ENCODE measurements at places on chromosomes 5 and 9.

GRCh38 chr5:126182971-126183695, 240.1 kb upstream of the GRAMD2B start:
- DNase-seq = no peak

- DNase-seq = peak; percentile 59
These were observed at the start of gene RNF180 for GRCh38 chr5:64165500-64166200. Gene RNF180 (plus strand): TSS chr5:64165843. CDS start chr5:64200808, 34,965 bp downstream.

DNA sequence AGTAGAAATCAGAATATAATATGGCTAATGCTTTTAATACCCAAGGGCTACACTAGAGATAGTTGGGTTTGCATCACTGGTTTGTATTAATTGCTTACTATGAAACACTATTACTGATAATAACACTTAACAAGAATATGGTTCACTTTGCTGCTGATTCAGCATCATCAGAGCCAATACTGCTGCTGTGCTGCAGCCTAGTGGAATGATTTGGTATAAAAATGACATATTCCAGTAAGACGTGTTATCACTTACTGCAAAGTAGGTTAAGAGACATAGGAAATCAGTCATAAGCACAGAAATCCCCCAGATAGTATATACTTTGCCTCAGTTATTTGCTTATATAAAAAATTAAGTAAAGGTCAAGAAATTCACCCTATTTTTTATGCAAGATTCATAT, 2.8 kb downstream of the CDH10 start:
- peak; percentile 51 for DNase-seq

DNA sequence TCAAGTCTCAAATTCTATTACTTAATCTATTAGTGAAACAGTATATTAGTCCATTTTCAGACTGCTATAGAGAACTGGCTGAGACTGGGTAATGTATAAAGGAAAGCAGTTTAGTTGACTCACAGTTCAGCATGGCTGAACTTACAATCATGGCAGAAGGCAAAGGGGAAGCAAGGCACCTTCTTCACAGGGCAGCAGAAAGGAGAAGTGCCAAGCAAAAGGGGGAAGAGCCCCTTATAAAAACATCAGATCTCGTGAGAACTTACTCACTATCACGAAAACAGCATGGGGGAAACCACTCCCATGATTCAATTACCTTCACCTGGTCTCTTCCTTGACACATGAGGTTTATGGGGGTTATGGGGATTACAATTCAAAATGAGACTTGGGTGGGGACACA, 67.9 kb upstream of the CHSY3 start:
- DNase-seq = no peak

- DNase-seq = peak; percentile 53
These were observed 25.1 kb downstream of the TRIO start for GRCh38 chr5:14168144-14168792.

GRCh38 chr5:134267366-134268018, 41.6 kb upstream of the PPP2CA start:
- DNase-seq = peak; percentile 55

GRCh38 chr9:130144703-130145102, 27.5 kb upstream of the NCS1 start:
- DNase-seq = no peak

GRCh38 chr5:134969166-134969565, 1.5 kb downstream of the CATSPER3 start:
- no peak for DNase-seq

DNA sequence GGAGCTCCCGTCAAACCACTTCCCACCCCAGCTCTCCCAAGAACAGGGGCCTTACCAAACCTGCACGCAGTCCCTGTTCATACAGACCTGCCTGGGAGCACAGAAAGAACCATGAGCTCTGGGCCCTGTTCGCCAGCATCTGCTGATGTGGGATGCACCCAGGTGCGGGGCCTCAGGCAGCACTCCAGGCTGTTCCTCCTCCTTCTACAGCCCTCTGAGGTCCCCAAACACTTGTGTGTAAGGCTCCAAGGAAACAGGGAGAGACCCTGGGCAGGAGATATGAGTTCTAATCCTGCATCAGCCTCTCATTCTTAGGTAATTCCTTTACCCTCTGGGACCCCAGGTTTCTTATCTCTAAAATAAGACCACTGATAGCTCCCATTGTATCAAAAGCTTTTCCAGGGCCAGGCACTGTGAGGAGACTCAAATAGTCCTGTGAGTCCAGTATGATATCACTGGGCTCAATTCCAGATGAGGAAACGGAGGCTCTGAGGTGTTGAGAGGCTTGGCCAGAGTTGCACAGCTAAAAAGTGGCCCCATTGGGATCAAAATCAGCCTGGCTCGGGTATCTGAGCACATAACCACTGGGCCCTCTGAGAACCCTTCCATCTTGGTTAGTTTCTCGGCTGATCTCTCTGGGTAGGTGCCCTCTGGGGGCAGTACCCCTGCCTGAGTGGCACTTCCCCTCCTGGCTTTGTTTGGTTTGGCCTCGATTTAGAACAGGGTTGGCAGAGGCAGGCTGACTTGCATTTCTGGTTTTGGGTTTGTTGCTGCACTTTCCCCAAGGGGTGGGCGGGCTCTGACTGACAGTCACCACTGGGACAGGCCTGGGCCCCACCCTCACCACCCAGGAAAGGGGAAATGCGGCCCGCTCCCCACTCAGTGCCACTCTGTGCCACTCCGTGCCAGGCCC, 116.8 kb downstream of the RGS3 start:
- DNase-seq = peak; percentile 89

- DNase-seq = no peak
These were observed 31.5 kb downstream of the ZSWIM6 start for GRCh38 chr5:61363401-61364114.

DNA sequence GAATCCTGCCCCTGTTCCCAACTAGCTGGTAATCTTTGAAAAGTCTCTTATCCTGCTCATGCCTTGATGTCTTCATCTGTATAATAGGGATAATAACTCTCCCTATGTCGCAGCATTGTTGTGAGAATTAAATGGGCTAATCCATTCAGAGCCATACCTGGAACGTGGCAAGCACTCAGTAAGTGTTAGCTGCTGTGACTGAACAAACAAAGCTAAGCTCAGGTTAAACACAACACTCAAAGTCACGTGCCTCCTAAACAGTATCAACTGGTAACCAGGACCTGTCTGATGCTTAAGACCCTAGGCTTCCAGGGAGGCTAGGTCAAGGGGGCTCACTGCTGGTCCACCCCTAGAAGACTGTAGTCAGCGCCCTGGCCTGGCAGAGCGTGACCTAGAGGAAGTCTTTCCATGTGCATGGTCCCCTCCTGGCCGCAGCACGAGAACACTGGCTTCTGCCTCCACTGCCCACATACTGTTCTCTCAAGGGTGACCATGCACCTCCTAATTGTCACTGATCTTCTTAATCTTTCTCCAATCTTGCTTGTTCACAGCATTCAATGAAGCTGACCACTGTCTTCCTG, 211.1 kb downstream of the TTLL11 start:
- no peak for DNase-seq

- DNase-seq = no peak
These were observed 42.3 kb downstream of the EBF1 start for GRCh38 chr5:159057426-159057825.

DNA sequence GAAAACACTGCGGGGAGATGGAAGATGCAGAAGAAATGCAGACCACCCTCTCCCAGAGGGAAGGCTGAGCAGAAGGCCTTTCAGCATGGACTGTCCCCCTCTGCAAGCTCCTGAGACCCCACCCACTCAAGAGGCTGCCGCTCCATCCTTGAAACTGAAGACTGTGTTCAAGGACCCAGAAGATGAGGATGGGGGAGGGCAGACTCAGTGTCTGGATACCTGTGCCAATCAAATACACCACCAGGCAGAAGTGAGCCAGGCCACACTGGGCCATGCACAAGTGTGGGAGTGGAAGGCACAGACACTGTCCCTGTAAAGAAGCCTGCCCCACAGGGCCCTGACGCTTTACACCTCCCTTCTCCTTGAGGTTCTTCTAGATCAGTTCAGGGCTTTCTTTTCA, 40.0 kb upstream of the IPPK start:
- no peak for DNase-seq

GRCh38 chr5:72654231-72654630, 147.0 kb upstream of the ZNF366 start:
- DNase-seq = no peak

- DNase-seq = no peak
These were observed 32.2 kb upstream of the ENHO start for GRCh38 chr9:34555002-34555348.

DNA sequence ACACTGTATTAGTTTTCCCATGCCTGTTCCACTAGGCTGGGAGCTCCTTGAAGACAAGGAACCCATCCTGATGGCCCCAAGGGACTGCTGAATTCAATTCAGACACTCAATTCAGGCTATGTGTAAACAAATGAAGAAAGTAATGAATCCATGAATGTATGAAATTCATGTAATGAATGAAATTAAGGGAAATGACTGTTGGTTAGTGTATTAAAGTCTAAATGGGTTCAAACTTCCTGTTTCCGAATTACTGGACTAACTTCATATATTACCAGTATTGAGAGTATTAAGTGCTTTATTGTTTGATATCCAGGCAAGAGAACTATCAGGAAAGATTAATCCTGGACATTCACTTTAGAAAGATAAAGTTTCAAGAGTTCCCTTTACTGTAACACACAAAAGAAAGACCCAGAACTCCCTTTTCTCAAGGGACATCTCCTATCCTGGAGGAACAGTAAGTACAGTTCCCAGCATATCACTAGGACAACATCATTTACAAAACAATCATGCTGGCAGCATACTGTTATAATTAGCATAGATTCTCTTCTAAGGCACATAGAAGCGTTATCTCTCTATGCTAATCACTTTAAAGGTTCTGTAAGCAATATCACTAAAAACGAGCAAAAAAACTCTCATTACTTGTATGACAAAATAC, 28.5 kb upstream of the IFNK start:
- DNase-seq = no peak

DNA sequence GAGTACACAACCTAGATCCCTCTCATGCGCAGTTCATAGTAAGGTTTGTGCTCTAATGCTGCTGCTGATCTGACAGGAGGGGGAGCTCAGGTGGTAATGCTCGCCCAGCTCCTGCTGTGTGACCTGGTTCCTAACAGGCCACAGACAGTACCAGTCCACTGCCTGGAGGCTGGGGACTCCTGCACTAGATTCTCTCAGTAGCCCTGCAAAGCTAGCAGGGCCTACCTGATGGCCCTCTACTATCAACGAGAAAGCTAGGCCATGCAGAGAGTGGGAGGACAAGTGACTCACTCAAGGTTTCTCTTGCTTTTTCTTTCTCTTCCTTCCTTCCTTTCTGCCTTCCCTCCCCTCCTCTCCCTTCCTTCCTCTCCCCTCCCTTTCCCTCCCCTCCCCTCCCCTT, 55.1 kb upstream of the TEX48 start:
- no peak for DNase-seq

DNA sequence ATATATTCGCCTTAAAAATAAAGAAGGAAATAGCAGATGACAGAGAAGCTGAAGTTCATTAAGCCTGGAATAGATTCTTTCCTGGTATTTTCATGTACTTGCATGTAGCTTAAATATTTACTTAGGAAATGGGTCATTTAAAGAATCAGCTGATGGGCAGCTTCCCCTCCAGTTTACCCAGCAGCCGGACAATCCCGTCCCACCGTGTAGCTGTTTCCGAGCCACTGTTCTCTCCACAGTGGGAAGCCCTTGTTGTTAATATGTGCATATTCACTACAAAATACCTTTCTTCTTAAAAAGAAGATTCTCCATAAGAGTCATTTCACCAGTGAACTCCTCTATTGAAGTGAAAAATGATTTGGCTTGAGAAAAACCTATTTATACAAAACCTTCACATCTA, 187.0 kb downstream of the FANCC start:
- DNase-seq = no peak

GRCh38 chr5:117748336-117748735, 1173.7 kb upstream of the SEMA6A start:
- no peak for DNase-seq

- DNase-seq = no peak
These were observed 232.1 kb downstream of the MAN2A1 start for GRCh38 chr5:109921735-109922380.

GRCh38 chr9:126956917-126957686, 42.5 kb downstream of the RALGPS1 start:
- DNase-seq = peak; percentile 90

GRCh38 chr9:137129456-137130175, 9.3 kb upstream of the GRIN1 start:
- DNase-seq = peak; percentile 95
